Mucosa of gallbladder (tissue), 1 donor: ENCODE measurements at places on chromosomes 1 and 21.
A peak's percentile ranks its signal among the peaks of the same experiment; 100 is the strongest.

- DNase-seq = peak; percentile 28
Observed at GRCh38 chr1:95117207-95118066, at the start of gene TLCD4. Gene TLCD4, plus strand, starts transcription at chr1:95117355. Its CDS starts 26,547 bp downstream, at chr1:95143902.

DNA sequence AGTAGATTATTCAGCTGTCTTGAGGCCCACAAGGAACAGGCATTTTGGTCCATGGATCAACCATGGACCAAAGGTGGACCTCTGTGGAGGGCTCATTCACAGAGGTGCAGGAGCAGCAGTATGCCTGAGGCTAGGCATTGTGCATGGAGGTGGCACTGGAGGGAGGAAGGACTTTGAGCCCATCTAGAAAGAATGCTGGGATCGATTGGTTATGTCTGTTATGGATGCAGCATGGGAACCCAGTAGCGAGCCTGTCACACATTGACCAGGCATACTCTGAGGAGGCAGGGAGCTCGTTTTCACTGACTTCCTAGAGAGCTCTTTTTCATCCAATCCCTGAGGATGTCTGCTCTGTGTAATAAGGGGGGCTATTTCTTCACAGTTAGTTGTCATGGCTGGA lies 75.5 kb downstream of the KCNN3 start:
- DNase-seq = no peak

DNA sequence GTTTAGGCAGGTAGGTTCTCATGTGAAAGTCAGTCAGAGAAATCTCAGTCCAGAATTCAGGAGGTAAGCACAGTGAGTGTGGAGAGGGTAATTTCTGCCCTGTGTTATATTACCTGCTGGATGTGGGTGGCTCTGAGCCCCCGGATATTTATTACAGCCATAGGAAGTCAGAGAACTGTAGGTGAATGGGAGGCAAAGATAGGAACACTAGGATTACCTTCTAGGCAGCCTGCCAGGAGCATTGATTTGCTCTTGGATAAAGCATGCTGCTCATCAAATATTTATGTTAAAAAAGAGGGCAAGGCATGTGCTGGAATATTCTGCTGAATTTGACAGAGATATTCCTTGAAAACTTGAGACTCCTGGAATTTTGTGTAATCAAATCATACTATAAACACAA lies 8.5 kb downstream of the GNG12 start:
- DNase-seq = peak; percentile 69

DNA sequence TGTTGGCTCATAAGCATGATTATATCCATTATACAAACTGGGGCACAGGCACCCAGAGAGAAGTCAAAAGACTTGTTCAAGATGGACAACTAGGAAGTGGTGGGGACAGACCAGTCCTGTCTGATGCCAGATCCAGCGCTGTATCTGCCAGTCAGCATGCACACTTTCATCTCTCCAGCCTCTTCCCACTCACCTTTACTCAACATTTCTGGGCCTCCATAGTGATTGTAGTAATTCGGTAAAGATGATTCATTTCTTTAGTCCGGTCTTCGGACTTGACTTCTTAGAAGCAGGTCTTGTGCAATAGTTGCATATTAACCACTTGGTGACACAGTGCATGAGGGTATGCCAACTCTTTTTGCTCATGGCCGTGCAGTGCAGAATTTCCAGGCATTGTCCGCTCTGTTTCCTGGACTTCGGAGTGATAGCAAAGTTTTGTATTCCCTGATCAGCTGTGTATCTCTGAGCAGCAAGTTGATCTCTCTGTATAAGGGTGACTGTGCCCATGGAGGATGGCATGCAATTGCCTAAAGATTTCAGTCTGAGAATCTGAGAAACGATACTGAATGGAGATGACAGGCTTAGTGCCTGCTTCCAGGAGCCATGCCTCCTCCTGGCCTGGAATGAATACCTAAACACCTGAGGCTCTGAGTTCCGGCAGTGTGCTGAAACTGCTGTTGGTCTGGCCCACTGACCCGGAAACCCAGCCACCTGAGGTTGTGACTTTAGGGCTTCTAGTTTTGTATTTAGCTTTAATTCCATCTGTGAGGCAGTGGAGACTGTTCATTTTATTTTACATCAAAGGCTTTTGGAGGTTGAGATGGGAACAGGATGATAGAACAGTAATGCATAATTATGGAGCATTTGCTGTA lies 39.0 kb downstream of the GALNT2 start:
- peak; percentile 55 for DNase-seq

DNA sequence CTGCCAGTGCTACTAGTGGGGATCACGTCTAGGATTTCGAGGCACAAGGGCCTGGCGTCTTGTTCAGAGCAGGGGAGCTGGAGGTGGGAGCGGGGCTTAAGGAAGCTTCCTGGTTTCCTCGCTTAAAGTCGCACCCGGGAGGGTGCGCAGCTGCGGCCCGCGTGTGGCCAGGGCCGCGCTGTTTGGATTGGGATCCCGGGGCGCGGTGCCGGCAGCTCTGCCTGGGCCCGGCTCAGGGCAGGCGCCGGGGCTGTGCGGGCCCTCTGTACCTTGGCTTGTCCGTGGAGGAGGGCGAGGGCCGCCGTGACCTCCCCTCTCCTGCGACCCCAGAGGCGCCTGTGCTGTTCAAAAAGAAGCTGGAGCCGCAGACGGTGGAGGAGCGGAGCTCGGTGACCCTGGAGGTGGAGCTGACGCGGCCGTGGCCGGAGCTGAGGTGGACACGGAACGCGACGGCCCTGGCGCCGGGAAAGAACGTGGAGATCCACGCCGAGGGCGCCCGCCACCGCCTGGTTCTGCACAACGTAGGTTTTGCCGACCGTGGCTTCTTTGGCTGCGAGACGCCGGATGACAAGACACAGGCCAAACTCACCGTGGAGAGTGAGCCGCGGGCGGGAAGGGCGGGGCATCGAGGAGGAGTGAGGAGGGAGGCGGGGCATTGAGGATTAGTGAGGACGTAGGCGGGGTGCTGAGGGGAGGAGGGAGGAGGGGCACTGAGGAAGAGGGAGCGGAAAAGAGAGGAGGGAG lies 67.8 kb downstream of the OBSCN start:
- DNase-seq = peak; percentile 92

- DNase-seq = no peak
Observed at GRCh38 chr1:43554444-43554992, 23.8 kb downstream of the PTPRF start.

- no peak for DNase-seq
Observed at GRCh38 chr1:38213646-38214434, 167.2 kb upstream of the POU3F1 start.

- no peak for DNase-seq
Observed at GRCh38 chr1:9869831-9870251, 40.2 kb downstream of the CTNNBIP1 start.

- DNase-seq = no peak
Observed at GRCh38 chr1:89535537-89535936, 10.9 kb downstream of the LRRC8B start.

- DNase-seq = no peak
Observed at GRCh38 chr1:154840269-154841176, 29.6 kb downstream of the KCNN3 start.

- DNase-seq = no peak
Observed at GRCh38 chr1:157092831-157093230, 6.8 kb downstream of the ETV3L start.

- no peak for DNase-seq
Observed at GRCh38 chr1:165875171-165875570, 47.8 kb downstream of the UCK2 start.

DNA sequence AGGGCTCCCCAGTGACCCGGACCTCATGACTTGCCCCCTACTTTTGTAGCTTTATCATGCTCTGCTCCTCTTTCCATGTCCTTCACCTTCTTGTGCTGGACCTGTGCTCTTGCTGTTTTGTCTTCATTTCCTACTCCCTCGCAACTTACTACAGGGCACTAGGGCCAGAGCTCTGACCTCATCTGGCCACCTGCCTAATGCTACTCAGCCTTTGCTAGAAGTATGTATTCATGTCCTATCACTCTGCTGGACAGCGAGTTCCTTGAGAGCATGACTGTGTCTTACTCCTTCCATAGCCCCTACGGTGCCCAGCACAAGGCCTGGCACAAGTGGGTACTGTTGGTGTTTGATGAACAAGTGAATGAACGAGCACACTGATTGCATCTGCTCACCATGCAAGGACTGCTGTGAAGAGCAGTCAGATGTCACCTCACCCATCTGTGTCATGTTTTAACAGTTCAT lies 1.9 kb downstream of the MTFR1L start:
- no peak for DNase-seq

DNA sequence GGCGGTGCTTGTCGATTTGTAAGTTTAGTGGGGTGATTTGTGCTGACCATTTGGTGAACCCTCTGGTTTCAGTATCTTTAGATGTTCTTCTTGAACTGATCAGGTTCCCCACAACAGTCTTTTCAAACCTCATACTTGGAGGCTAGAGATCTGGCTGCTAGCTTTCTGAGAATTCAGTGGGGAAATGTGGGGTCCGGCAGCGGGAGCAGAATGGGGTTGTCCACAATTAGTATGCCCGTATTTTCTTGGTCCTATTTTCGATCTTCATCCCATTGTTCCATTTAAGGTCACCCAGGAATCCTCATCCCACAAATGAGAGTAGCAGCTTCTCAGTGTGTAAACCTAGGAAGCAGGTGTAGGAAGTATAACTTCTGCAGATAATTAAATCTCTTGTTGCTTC lies 10.3 kb upstream of the TPTE start:
- no peak for DNase-seq

- no peak for DNase-seq
Observed at GRCh38 chr1:160009801-160010200, 22.0 kb downstream of the PIGM start.

DNA sequence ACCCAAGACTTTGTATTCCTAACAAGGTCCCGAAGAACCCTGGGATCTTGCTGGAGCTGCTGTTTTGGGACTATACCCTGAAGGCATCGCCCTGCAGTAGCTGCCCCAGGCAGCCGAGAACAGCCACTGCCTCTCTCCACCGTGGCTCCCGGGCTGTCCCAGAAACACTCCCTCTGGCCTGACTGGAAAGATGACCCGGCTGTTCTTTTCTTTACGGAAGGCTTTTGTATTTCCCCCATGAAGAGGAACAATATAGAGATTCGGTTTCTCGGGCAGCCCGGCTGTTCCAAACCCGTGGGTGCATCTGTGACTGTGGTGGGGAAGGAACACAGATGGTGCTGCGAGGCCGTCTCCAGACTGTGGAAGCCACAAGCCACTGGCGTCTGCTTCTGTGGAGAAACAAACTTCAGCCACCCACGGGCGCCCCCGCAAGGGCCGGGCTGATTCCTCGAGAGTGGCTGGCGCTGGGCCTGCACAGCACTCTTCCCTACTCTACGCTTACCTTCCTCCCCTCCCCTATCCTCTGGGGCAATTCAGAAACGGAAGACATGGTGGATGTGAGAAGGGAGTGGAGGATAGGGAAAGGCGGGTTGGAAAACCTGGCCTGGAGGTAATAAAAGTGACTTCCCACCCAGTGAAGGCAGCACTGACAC lies 33.7 kb upstream of the VASH2 start:
- peak; percentile 40 for DNase-seq

- no peak for DNase-seq
Observed at GRCh38 chr1:29889776-29890175, 653.5 kb downstream of the PTPRU start.

GRCh38 chr1:89843273-89844130 lies 22.7 kb downstream of the LRRC8D start:
- DNase-seq = peak; percentile 53

DNA sequence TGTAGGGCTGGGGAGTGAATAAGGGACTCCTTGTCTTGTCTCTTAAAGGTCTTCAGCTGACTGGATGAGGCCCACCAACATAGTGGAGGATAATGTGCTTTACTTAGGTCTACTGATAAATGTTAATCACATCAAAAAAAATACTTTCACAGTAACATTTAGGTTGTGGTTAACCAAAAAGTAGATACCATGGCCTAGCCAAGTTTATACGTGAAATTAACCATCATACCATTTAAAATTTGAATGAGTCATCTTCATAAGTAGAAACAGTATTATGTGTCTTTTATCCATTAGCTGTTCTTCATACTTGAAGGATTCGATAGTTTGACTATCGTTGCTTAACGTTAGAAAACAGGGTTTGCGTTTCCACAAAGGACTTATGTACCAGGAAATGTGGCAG lies 80.9 kb downstream of the MTR start:
- no peak for DNase-seq

DNA sequence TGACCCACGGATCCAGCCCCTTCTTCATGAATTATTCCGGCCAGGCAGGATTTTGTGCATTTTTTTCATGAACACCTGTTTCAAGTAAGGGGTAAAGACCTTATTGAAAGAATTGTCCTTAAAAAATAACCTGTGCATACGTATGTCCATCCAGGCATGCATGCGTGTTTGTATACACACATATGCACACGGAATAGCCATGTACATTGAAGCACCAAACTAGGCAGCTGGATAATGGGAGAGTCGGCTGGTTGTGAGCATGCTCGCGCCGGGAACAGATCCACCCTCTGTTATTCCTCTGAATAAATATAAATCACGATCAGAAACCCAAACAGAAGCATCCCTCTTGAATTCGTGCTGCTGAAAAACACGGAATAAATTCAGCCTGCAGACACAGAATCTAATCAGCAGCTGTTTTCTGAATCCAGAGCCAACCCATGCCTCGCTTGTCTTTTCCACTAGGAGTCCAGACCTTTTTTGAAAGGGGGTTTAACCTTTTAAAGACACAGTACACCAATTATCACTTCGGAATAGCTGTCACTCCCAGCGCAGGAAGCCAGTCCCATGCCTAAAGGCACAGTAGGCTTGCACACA lies at the start of gene HIVEP3:
Gene HIVEP3, minus strand, starts transcription at position 473 of the 594 bp plus-strand sequence.
- DNase-seq = no peak
